ENCODE measurements at places on chromosomes 1 and 21. TPM values are rescaled to one million over a fixed set of nuclear protein-coding genes. Genes with fewer than 3 reads are reported as not detected.

DNA sequence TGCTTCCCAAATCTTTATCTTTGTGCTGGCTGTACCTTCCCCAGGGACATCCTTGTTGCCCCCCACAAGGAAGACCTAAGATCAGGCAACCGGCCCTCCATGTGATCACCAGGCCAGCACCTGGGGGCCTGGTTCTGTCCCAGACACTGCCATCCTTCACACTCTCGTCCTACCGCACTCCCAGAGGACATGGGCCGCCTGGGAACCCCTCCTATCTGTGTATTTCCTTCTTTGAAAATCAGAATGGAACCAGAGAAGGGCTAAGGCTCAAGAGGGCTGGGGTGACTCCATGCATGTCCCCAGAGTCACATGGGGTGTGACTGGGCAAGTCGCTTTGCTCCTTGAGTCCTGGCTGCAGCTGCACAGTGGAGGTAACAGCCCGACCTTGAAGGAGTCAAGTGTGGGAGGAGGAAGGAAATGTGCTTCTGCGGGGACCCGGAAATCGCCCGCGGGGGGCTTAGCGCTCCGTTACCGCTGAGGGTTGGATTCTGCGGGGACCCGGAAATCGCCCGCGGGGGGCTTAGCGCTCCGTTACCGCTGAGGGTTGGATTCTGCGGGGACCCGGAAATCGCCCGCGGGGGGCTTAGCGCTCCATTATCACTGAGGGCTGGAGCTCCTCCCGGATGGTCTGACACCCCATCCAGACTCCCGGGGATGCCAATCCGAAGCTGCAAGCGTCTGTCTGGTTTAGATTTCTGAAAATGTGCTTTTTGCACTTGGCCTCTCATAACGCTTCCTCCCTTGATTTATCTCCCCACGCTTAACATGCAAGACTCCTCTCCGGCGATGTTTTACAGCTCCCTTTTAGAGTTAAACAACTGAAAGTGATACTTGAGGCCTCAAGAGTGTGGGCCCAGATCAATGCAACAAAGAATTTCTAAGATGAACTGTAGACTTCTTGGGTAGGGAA is 278.9 kb downstream of the NPHP4 start:
- no peak for DNase-seq

DNA sequence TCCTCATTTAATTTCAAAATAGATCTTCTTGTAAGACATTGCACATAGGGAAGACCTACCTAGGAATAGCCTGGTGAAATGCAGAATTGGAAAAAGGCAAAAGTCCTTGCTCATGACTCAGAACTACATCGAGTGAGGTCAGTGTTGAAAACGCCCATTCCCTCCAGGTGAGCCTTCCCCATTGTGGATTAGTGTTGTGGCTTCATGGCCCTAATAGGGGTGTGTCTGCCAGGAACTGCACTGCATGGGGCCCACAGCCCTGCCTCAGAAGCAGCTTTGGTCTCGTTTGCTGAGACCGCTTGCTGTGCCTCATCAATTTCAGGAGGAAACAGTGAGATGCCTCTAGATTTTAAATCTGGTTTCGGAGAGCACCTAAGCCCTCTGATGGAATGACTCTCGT is 17.0 kb downstream of the TFF3 start:
- DNase-seq, result no peak

GRCh38 chr1:25685938-25686665 is 69.5 kb downstream of the MAN1C1 start:
- no peak for DNase-seq

- peak; percentile 45 for DNase-seq
Observed at GRCh38 chr1:210726621-210727020, 397.9 kb downstream of the HHAT start.

The SYT6 gene
- not detected for total RNA-seq

The TATDN3 gene
- total RNA-seq, result 10.4 TPM

- DNase-seq, result no peak
Observed at GRCh38 chr1:227521782-227522181, 41.6 kb upstream of the ZNF678 start.

Data from left colon (tissue), 2 donors.